ENCODE measurements at places on chromosomes 6 and 20.

DNA sequence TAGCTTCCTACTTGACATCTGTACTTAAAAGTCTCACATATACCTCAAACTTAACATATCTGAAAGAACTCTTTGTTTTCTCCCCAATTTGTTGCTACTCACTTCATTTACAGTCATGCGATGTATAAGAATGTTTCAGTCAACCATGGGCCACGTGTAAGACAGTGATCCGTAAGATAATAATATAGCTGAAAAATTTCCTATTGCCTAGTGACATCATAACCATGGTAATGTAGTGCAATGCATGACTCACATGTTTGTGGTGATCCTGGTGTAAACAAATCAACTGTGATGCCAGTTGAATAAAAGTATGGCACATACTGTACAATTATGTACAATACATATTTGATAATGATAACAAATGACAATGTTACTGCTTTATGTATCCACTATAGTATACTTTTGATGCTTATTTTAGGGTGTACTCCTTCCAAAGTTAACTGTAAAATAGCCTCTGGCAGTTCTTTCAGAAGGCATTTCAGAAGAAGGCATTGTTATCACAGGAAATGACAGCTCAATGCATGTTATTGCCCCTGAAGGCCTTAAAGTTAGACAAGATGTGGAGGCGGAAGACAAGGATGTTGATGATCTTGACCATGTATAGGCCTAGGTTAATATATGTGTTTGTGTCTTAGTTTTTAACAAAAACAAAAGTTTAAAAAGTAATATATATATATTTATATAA lies 579.0 kb downstream of the EPHA7 start:
- DNase-seq: no peak

DNA sequence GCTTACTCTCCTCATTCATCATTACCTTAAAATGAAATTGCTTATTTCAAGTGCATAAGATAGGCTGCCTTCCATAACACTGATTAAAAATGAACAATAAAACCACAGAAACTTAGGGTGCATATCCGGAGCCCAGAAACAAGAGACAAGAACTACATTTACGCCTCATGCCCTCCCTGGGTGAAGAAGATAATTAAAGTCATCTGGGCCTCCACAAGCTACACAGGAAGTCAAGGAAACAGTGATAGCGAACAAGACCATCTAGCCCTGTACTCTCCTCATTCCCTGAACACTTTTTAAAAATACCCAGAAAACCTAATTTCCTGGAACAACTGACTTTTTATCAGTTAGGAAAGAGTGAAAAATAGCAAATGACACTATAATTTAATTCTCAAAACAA lies 6.3 kb downstream of the SOD2 start:
- no peak for DNase-seq

DNA sequence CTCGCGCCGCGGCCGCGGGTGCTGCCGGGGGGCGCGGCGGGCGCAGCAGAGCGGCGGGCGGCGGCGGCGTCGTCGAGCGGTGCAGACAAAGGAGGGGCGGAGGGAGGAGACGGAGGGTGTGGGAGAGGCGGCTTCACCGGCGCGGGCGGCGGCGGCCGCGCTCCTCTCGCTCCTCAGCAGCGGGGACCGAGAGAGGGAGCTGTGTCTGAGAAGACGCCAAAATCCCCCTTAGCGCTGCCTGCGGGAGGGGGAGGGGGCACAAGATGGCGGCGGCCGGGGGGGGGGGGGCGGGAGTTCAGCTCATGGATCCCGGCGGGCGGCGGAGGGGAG lies 296 bp downstream of the ADNP start:
- DNase-seq: no peak

GRCh38 chr6:132780770-132781371 lies 17.6 kb downstream of the SLC18B1 start:
- no peak for DNase-seq

GRCh38 chr6:116515141-116515540 lies 3.7 kb downstream of the CALHM5 start:
- DNase-seq: no peak

- no peak for DNase-seq
Measured at GRCh38 chr6:141133346-141133745, 999.4 kb upstream of the GJE1 start.

DNA sequence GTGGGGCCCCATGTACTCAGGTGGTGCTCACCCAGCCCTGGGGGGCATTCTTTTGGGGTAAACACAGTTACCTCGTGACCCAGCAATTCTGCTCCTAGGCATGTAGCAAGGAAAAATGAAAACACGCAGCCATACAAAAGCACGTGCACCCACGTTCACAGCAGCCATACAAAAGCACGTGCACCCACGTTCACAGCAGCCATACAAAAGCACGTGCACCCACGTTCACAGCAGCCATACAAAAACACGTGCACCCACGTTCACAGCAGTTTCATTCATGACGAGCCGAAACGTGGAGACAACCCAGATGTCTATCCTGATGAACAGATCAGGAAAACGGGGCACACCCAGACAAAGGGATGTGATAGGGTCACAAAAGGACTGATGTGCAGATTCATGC lies 57.1 kb downstream of the YTHDF1 start:
- no peak for DNase-seq

- no peak for DNase-seq
Measured at GRCh38 chr6:170117111-170117972, 173.5 kb downstream of the DLL1 start.

GRCh38 chr6:87784690-87785089 lies 82.7 kb upstream of the AKIRIN2 start:
- no peak for DNase-seq

GRCh38 chr6:118621799-118622470 lies 29.5 kb downstream of the CEP85L start:
- DNase-seq: no peak

GRCh38 chr6:169117663-169118062 lies 136.0 kb downstream of the THBS2 start:
- no peak for DNase-seq

- DNase-seq: no peak
Measured at GRCh38 chr20:20552076-20552475, 160.4 kb downstream of the RALGAPA2 start.

GRCh38 chr6:71496018-71496721 lies 207.6 kb downstream of the OGFRL1 start:
- DNase-seq: no peak

GRCh38 chr20:21377701-21378100 lies 19.6 kb downstream of the NKX2-4 start:
- DNase-seq: no peak

- DNase-seq: no peak
Measured at GRCh38 chr6:133645966-133646740, 242.8 kb upstream of the TCF21 start.

DNA sequence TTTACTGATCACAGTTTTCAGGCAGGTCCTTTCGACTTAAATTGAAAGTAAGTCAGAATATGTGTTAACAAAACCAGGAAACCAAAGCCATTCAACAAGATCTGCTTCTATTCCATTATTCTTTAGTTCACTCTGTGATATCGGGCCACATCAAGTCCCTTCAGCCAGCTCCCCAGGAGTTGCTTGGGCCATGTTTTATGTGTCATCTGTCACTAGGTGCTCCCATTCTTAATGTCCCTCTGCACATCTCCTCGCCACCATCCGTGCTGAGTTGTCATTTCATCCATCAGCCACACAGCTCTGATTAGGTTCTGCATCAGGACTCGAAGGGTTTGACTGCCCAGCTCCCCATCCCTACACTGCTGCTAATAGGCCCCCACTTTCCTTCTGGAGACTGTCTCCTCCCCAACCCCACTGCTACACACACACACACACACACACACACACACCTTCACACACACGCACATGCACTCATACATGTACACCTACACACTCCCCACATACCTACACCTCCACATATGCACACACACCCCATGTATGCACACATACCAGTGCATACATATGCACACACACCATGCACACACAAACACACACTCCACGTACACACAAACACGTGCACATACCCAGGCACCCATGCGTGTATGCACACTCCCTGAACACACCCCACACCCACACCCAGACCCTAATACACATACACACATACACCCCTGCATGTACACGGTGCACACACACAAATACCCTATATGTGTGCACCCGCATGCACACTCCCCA lies 143.3 kb upstream of the GMDS start:
- no peak for DNase-seq

GRCh38 chr20:60138256-60139220 lies 180.3 kb downstream of the CDH26 start:
- DNase-seq: no peak

GRCh38 chr20:59390437-59390836 lies 90.0 kb downstream of the EDN3 start:
- DNase-seq: no peak

DNA sequence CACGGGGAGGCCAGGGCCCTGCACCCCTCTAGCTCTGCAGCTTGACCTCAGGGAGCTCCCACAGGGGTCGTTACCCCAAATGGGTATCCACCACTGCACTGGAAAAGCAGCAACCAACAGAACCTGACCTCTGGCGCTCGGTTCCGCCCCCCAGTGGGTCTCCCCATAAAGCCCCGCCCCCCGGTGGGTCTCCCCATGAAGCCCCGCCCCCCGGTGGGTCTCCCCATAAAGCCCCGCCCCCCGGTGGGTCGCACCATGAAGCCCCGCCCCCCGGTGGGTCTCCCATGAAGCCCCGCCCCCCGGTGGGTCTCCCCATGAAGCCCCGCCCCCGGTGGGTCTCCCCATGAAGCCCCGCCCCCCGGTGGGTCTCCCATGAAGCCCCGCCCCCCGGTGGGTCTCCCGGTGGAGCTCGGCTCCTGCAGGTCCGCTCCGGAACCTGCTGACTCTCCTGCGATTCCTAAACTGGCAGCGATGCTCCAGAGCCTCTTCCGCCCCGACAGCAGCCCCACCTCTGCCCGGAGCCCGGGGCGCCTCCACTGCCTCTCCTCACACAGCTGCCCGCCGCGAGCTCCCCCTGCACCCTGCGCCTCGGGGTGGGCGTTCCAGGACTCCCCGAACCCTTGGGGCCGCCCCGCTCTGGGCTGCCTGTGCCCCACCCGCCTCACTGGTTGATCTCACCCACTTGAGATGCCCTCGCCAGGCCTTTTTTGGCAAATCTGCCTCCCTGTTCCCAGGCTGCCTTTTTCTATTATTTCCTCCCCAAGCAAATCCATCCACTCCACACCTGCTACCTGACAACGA lies 12.1 kb downstream of the SLC2A4RG start:
- DNase-seq: no peak

DNA sequence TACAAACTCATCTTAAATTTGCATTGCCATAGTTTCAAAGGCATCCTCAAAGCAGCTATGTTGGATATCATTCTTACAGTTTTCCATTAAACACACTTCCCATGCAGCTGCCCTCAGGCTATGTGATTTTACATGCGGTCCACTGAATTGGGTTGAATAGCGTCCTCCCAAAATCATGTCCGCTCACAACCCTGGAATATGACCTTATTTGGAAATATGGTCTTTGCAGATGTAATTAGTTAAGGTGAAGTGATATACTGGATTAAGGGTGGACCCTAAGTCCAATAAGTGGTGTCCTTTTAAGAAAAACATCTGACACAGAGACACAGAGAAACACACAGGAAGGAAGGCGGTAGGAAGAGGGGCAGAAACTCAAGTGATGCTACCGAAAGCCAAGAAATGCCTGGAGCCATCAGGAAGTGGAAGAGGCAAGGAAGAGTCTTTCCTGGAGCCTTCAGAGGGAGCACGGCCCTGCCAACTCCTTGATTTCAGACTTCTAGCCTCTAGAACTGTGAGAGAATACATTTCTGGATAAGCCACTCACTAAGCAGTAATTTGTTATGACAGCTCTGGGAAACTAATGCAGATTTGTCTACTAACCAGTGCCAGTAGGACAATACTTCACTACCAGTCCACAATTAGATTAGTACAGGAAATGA lies 42.7 kb upstream of the NHSL1 start:
- no peak for DNase-seq

GRCh38 chr20:44780226-44780625 lies 30.1 kb downstream of the RIMS4 start:
- no peak for DNase-seq

GRCh38 chr6:36118550-36119107 lies 11.7 kb upstream of the MAPK13 start:
- no peak for DNase-seq

- no peak for DNase-seq
Measured at GRCh38 chr6:165599596-165600487, 63.2 kb downstream of the PDE10A start.

DNA sequence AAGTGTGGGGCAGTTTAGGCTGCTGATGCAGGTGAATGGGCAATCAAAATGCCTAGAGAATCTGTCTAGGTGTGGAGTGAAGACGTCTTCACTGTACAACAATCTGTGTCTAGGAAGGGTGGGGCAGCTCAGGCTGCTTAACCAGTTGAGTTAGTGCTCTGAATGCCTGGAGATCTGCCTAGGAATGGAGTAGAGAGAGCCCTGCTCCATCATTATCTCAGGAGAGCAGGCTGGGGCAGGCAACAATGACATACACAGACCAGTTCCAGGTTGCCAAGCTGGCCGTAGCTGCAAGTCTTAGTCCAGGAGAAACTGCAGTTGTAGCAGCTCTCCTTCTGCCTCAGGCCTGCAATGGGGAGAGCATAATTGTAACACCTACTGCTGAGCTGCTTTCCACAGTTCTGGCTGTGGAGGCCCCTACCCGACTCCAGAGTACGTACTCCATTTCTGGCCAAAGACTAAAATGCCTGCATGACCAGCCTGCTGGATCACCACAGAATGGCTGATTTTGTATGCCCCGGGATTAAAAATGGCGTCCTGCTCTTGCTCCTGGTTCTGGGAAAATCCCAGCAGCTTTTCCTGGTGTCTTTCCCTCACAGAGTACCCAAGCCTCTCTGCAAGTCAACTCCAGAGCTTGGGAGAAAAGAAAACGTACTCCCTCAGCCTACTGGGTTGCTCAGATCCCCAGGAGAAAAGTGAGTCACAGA lies 545.4 kb downstream of the ADGRB3 start:
- DNase-seq: no peak

GRCh38 chr20:37903317-37904007 lies 535 bp downstream of the VSTM2L start:
- DNase-seq: no peak

- no peak for DNase-seq
Measured at GRCh38 chr6:35063701-35064280, 77.3 kb downstream of the TCP11 start.

- peak; percentile 58 for DNase-seq
Measured at GRCh38 chr20:5056801-5057599, 55.7 kb upstream of the SLC23A2 start.

GRCh38 chr20:38987777-38988176 lies 25.6 kb downstream of the DHX35 start:
- DNase-seq: no peak

DNA sequence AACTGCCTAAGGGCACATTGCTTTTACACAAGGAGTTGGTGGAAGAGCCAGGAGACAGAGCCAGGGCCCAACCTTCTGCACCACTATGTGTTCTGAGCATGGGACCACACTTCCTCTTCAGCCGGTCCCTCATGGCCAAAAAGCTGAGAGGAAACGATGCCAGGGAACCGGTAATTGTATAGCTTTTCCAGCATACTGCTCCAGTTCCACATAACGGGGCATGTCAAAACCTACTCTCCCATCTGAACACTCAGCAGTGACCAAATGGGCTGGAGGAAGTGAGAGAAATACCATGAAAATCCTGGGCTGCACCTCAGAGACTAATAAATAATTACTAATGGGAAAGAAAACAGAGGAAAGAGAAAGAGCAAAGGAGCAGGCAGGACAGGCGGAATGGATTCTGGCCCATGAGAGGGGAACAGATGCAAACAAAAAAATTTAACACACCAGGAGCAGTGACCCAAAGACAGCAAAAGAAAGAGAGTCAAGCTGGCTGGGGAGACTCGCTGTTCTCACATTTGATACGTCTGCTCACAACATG lies 52.0 kb upstream of the BMP2 start:
- no peak for DNase-seq

- DNase-seq: no peak
Measured at GRCh38 chr6:126531840-126532239, 191.9 kb downstream of the CENPW start.

GRCh38 chr6:133512410-133513016 lies 271.4 kb downstream of the EYA4 start:
- no peak for DNase-seq

Measured in keratinocyte (primary cell).